Stimulated activated CD4-positive, alpha-beta T cell treated with anti-CD3 and anti-CD28 coated beads, Interleukin-12 subunit alpha, Interleukin-12 subunit beta, amount 100 ng/mL, for 4 hours (primary cell): ENCODE measurements at places on chromosomes 13 and 19.
A peak's percentile ranks its signal among the peaks of the same experiment; 100 is the strongest.

GRCh38 chr19:50384685-50385535 is 763 bp downstream of the POLD1 start:
- DNase-seq = no peak

DNA sequence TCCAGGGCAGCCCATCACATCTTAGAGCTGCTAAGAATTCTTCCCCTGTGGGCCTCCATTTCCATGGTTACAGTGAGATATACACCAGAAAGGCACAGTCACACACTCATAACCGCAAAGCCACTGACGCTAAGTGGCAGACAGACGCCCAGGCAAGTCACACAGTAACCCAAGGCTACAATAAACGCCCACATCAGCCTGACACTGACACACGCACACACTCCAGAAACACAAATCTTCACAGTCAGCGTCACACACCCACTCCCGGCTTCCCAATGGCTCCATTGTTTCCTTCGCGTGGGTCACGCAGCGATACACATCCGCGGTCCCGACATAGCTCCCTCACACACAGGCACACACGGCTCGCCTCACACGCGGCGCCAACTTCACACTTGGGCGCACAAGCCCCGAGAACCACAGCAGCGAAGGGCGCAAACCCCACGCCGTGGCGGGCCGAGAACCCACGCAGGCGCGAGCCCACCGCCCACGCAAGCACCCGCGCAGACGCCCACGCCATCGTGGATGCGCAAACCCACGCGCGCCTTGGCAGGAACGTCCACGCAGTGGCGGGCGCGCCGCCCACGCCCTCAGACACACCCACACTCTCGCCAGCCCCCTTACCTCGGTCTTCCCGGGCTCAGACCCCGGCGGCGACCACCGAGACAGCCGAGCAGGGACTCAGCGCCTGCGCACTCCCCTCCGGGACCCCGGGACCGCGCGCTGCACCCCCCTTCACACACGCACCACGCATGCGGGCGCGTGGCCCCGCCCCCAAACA is at the start of gene ZNF667:
Gene ZNF667 (minus strand): TSS at position 695 of the 778 bp plus-strand sequence. CDS start 14,975 bp downstream, outside the sequence.
- peak; percentile 4 for DNase-seq

DNA sequence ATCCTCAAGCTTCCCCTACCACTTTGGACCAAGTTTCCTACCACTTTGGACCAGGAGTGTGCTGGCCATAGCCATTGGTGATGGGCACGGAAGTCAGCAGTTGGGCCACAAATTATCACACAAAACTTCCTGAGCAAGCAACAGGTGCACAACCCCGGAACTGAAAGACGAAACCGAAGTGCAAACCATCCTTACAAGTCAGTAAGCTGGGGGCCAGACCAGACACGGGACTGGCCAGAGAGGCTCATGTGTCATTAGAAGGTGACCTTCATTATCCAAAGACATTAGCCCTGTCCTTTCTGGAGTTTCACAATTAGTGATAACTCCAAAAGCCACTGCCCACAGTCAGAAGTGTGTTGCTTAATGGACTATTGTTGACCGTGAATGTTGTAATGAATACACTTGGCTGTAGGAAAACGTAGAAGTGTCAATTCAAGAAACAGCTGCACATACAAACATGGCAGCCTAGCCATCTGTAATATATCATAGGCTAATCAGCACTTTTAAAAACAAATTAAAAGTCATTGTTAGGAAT is 244.1 kb upstream of the IRS2 start:
- no peak for DNase-seq

- no peak for DNase-seq
Observed at GRCh38 chr19:28542394-28543243, 670.3 kb downstream of the UQCRFS1 start.

GRCh38 chr19:1445185-1445931 is 4.6 kb upstream of the APC2 start:
- DNase-seq = peak; percentile 78

GRCh38 chr13:109787135-109787954 is 962 bp upstream of the IRS2 start:
- peak; percentile 25 for DNase-seq

GRCh38 chr13:21608961-21609360 is 5.0 kb upstream of the MICU2 start:
- DNase-seq = no peak

GRCh38 chr13:75647126-75647784 is 11.1 kb downstream of the LMO7 start:
- no peak for DNase-seq
